Camera-type eye (tissue), 1 donor: ENCODE measurements at places on chromosomes 12 and 14. TPM values are rescaled to one million over a fixed set of nuclear protein-coding genes. Genes with fewer than 3 reads are reported as not detected.

ATL1 gene
- 34.6 TPM for total RNA-seq

CIROP gene
- not detected for total RNA-seq

POTEG gene
- total RNA-seq: not detected

AICDA gene
- total RNA-seq: 0.66 TPM

PNMA1 gene
- 83.5 TPM for total RNA-seq

CCDC88C gene
- 32.2 TPM for total RNA-seq
